ENCODE measurements at places on chromosomes 5 and 9.
A peak's percentile ranks its signal among the peaks of the same experiment; 100 is the strongest.

- no peak for DNase-seq
These were observed 7.2 kb downstream of the INSYN2B start for GRCh38 chr5:169973056-169973455.

DNA sequence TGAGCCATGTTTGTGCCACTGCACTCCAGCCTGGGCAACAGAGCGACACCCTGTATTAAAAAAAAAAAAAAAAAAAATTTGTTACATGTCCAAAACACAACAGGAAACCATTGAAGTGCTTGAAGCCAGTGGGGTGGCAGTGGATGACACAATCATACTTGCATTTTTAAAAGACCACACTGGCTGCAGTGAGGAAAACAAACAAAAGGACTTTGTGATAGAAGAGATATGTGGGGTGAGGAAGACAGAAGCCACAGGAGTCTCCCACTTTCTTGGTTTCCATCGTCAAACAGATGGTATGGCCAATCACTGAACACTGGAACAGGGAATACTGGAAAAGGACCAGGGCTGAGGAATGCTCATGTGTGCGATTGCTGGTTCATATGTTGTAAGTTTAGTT, 20.9 kb upstream of the COMMD10 start:
- peak; percentile 58 for DNase-seq

- DNase-seq = peak; percentile 41
These were observed 4.8 kb downstream of the KIAA0825 start for GRCh38 chr5:94613583-94613982.

GRCh38 chr9:138062196-138062595, 184.6 kb downstream of the CACNA1B start:
- no peak for DNase-seq

DNA sequence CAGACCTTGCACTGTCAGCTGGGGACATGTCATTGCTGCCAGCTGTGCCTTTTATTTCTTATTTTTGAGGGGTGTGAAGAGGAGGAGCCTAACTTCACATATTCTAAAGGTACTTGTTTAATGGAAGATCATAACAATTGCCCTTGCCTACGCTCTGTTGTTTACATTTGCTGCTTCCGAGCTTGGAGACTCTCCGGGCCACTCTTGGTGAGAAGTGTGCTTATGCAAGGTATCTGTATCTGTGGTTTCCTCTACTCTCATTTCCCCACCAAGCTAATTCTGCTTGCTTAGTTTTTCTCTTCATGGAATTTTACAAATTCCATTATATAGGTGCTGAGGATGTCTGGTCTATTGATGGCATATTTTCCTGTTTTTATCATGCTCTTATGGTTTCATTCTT, 105.3 kb downstream of the RASGRF2 start:
- DNase-seq = no peak

DNA sequence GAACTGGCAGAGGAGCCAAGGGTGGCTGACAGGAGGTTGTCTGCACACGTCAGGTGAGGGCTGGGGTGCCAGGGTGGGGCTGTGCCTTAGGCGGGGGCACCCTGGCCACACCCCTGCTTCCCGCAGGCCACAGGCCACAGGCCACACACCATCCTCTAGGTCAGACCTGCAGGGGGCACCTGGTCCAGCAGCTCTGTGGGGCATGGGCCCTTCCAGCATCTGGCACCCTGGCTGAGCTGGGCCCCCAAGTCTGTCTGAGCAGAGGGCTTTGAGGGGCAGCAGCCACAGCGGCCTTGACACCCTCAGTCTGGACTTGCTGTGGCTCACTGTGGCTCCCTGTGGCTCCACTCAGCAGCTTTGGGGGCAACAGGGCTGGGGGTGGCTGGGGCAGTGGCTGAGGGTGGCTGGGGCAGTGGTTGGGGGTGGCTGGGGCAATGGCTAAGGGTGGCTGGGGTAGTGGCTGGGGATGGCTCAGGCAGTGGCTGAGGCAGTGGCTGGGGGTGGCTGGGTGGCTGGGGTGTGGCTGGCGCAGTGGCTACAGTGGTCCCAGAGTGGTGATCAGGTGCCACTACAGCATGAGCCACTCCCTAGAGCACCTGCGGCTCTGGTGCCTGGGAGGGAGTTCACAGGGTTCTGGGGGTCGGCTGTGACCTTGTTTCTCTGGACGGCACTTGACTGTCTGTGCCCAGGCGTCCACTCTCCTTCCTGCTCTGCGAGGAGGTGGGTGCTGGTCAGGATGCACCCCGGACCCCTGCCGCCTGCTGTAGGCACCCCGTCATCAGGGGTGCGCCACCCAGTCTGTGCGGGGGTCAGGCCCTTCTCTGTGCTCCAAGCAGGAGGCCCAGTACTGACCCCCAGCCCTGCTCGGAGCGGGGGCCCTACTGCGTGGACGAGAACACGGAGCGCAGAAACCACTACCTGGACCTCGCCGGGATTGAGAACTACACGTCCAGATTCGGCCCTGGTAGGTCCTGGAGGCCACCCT, 27.1 kb downstream of the NKD2 start:
- DNase-seq = no peak

GRCh38 chr9:110745676-110746075, 77.1 kb downstream of the MUSK start:
- no peak for DNase-seq

- DNase-seq = no peak
These were observed 59.1 kb downstream of the PHF2 start for GRCh38 chr9:93635186-93636107.

DNA sequence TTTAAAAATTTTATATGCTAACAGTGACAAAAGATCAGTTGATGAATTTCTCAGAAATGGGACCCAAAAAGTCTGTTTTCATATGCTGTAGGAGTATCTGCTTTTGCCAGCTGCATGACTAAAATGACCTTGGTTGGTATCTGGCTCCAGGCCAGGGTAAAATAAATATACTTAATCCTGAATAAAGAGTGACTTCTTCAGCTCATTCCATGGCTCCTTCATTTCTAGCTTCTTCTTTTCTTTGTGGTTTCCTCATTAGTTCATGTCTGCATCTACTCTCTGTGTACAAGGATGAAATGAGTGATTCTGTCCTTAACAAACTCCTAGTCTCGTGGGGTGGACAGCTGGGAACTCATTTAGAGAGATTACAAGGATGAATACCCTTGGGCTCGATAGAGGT, 36.0 kb downstream of the RCL1 start:
- DNase-seq = peak; percentile 33

DNA sequence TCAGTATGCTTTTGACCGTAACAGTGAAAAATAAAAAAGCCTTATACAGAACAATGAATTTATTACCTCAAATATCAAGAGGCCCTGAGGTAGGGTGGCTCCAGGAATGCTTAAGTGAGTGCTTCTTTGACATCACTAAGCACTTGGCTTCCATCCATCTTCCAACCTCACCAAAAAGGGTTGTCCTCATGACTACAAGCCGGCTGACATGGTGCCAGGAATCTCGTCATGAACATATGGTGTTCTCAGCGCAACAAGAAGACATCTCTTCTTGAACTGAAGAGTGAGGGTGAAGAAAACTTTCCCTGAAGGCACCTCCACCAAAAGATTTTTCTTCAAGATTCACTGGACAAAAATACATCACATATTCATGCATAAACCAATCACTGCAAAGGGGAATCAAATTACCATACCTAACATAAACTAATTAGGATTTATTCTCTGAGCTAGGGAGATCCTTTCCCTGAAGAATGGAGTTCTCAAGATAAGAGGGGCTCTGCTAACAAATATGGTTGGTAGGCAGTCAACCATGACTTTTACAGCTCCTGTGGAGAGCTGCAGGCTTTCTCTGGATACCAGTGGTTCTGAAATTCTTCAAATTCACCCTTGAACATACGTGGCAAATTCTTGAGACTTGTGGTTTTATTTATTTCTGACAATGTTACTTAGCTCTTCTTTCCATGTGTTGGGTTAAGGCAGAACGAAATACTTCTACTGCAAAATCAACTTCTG, 49.5 kb downstream of the AGXT2 start:
- DNase-seq = peak; percentile 52

GRCh38 chr5:38795986-38796741, 49.6 kb upstream of the OSMR start:
- DNase-seq = no peak

GRCh38 chr5:145283141-145283810, 551.9 kb downstream of the PRELID2 start:
- DNase-seq = peak; percentile 71

DNA sequence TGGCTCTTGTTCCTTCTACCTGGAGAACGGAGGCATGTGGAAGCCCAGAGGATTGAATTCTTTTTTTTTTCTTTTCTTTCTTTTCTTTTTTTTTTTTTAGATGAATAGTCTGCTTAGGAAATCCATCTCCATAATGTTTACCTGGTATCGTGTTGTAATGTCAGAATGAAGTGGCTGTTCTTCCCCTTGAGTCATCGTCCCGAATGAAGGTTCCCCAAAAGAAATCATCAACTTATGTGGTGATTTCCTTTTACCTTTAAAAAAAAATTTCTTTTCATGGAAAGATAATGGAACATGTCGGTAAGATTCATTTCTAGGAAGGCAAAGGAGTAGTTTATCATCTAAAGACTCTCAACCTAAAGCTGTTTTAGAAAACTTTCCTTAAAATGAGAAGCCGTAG, 59.7 kb downstream of the DOCK8 start:
- no peak for DNase-seq

- DNase-seq = no peak
These were observed 15.3 kb upstream of the NDST1 start for GRCh38 chr5:150492621-150493020.

DNA sequence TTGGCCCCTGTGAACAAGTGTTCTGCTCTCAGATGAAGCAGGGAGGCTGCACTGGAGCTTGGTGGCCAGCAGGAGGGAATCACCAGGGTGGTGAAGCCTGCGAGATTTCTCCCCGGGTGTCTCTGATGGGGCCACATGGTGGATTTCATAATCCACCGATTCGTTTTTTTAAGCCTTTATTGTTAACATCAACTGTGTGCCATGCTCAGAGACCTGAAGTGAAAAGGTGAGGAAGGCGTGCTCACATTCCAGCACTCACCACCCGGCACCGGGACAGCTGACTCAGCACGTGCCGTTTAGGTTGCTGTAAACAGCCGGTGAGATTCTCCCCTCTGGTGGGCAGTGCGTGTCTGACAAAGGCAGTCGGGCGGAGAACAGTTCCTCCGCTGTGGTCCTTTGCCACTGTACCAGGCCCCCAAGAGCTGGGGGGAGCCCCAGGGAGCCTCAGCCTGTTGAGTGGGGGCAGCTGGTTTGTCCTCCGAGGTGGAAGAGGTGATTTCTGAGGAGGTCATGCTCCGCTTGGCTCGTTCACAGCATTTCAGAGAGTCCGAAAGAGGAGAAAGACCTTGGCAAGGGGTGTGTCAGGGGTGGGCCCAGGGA, 12.7 kb upstream of the AHRR start:
- peak; percentile 32 for DNase-seq

GRCh38 chr5:16812911-16813310, 123.2 kb downstream of the MYO10 start:
- no peak for DNase-seq

Measured in A673 (cell line).